IMR-90 (cell line): ENCODE measurements at places on chromosomes 4 and X. TPM values are rescaled to one million over a fixed set of nuclear protein-coding genes. Genes with fewer than 3 reads are reported as not detected.

DNA sequence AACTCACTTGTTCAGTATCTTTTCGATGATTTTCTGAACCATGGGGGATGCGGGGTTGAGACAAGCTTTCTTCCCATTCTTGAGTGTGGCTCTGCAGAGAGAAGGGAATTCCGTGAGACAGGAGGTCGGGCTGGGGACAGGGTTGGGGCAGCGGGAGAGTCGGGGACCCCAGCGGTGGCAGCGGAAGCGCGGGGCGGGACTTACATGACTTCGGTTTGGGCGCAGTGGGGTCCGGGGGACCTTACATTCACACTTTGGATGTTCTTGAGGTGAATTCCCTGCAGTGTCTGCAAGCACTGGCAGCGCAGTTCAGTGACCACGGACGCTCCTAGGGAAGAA is 434 bp downstream of the CXCL3 start:
- DNase-seq = no peak

GRCh38 chrX:3143043-3143799 is 102.0 kb downstream of the ARSF start:
- no peak for DNase-seq

DNA sequence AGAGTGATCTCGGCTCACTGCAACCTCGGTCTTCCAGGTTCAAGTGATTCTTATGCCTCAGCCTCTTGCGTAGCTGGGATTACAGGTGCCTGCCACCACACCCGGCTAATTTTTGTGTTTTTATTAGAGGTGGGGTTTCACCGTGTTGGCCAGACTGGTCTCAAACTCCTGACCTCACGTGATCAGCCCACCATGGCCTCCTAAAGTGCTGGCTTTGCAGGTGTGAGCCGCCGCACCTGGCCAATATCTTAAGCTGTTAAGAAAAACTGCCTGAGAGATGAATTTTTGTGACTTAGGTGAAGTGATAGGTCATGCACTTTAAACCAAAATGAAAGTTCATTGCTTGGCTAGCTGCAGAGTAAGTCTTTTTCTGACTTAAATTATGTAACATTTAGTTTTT is 5.8 kb downstream of the KDM6A start:
- DNase-seq = no peak

DNA sequence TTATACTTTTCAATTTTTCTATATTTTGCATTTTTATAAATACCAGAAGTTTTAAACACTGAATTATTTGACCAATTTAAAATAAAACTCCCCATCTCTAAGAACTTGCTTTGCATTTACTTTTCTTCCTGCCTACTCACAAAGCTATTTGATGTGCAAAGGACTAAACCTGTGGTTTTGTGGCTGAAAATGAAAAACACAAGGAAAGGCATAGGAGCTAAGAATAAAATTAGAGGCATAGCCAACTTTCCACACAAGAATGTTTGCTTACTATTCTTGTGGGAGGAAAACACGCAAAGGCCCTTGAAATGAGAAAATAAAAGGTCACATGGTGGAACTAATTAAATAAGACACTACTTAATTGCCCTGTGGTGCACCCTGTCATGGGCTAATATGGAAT is 221.2 kb downstream of the KLHL13 start:
- no peak for DNase-seq

- no peak for DNase-seq
These were observed 119.1 kb downstream of the TEX13A start for GRCh38 chrX:105101378-105101777.

DNA sequence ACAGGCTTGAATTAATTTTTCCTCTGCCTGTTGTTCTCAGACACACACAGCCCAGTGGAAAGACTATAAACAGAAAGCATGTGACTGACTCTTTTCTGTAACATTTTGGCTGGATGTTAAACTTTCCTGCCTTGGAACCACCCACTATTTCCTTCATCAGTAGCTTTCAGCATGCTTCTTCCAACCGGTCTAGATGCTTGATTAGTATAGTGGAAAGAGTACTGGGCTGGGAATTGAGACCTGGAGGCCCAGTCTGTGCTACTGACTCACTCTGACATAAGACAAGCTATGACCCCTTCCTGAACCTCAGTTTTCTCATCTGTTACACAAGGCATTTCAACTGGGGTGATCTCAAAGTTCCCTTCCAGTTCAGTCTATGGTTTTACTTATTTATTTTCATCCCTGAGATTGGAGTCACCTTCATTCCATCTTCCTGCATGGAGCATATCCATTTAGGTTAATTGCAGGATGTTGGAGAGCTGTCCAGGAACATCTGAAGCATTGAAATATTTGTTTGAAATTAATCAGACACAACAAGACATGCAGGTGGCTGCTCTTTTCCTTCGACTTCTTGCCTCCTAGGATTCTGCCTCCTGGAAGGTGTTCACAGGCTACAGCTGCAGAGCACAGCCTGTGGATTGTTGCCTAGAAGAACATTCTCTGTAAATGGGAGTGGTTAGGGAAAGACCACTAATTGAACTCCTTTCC is 173.4 kb downstream of the RTL9 start:
- no peak for DNase-seq

GRCh38 chr4:73258436-73258685 is 237 bp downstream of the ANKRD17 start:
- no peak for DNase-seq

GRCh38 chr4:6688879-6689505 is 4.7 kb upstream of the S100P start:
- peak; percentile 94 for DNase-seq

DNA sequence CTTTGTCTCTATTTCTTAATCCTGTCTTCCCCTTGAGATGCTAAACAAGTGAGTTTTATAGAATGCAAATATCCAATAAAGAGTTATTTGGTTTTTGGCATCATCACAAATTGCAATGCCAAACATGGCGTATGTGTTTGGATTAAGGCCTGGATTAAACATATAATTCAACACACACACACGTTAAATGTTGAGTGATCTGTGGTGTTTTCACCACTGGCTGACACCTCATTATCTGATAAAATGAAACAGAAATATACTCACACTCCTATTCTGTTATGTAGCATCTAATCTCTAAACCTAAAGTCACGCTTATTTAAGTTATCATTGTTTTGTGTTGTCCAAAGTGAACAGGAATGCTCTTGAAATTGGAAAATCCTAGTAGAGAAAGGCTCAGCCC is 506.2 kb downstream of the FSTL5 start:
- no peak for DNase-seq

DNA sequence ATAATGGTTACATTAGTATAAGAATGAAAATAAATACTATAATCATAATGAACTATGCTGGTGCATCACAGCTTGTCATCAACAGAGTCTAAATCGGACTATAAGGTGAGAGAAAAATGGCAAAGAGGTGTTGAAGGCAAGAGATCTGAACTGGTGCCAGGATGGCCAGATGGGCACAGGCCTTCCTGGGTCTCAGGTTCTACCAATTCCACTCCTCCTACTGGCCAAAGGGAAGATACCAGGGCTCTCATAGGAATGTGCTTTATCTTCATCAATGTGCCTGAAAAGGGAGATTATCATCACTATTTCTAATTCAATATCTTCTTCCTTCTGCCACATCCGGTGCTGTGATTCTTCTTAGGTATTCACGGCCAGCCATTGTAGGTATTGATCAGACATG is 107.6 kb downstream of the GASK1B start:
- no peak for DNase-seq

DNA sequence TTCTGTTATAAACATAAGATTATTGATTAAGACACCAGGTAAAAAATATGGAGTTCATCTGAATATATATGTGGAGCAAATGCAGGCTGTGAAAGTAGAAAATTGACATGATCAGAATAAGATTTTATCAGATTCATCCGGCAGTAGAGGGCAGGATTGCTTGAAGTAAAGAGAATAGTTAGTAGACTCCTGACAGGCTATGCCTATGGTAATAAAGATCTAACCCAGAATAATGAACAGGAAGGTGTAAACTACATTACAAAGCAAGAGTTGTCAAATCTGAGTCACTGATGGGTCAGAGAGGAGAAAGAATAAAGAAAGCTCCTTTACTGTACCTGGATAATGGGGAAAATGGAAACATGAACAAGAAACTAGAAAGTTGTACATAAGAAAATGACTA is 20.8 kb upstream of the TMEM184C start:
- DNase-seq = peak; percentile 31

The SPANXA1 gene
- total RNA-seq = not detected in 2 replicates

The DUSP21 gene
- not detected in 2 replicates for total RNA-seq

The STAP1 gene
- not detected in 2 replicates for total RNA-seq

The TLR10 gene
- total RNA-seq = not detected in 2 replicates

The SMR3B gene
- not detected in 2 replicates for total RNA-seq

The NAT8L gene
- total RNA-seq = not detected in 2 replicates

The MTCP1 gene
- total RNA-seq = 0.54 and 0.56 TPM in 2 replicates

The MAGED2 gene
- 279 and 341 TPM in 2 replicates for total RNA-seq

The MAGEB17 gene
- under 0.01 TPM in 2 replicates for total RNA-seq

The TRIM75 gene
- not detected in 2 replicates for total RNA-seq

The MEPE gene
- total RNA-seq = not detected in 2 replicates

The ADAM29 gene
- not detected in 2 replicates for total RNA-seq

The SCRG1 gene
- under 0.01 TPM in 2 replicates for total RNA-seq
